ENCODE measurements at places on chromosomes 4 and X.

- DNase-seq, result no peak
Observed at GRCh38 chrX:19243431-19243830, 100.3 kb upstream of the PDHA1 start.

DNA sequence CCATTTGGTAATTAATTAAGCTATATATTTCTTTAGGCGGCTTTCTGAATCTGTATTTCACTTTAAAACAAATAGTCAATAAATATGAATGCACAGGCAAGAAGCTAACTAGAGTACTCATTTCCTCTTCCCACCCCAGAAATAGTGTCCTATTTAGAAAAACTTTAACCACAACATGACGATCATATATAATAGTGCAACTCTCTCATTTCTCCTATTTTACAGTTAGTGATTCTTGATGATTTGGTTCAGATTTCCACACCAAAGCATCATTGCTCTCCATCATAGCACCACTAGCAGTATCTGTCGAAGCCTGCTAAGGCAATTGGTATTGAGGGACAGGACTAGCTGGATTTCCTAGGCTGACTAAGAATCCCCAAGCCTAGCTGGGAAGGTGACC is 184.0 kb upstream of the GALNTL6 start:
- DNase-seq, result no peak

DNA sequence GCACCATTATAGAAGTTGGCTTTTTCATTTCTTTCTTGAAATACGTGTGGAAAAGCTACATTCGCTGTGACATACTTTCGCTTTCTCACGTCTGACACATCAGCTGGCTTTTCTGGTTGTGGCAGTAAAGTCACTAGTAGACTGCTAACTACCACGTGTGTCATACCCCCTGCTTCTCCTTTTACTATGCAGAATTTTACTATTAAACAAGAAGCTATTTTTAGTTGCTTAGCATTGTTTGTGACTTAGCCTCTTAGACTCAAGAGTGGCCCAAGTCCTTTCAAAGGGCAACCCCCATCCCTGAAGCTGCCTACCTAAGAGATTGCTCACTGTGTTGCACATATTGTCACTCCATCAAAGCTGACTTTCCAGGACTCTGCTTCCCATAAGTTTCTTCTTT is 2.1 kb upstream of the IL2 start:
- DNase-seq, result peak; percentile 65

DNA sequence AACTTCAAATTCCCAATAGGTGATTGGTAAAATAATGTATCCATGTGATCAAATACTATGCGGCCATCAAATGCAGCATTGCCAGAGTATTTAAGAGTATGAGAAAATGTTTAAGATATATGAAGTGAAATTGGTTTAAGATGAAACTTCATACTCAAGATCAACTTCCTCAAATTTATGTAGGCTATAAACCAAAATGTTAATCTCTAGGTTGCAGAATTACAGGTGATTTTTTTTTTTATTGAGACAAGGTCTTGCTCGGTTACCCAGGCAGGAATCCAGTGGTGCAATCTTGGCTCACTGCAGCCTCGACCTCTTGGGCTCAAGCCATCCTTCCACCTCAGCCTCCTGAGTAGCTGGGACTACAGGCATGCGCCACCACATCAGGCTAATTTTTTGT is 25.3 kb downstream of the ACSL4 start:
- no peak for DNase-seq

- DNase-seq, result no peak
Observed at GRCh38 chr4:157808796-157809383, 363.9 kb downstream of the GASK1B start.

GRCh38 chr4:721261-722168 is 15.9 kb downstream of the PCGF3 start:
- no peak for DNase-seq

DNA sequence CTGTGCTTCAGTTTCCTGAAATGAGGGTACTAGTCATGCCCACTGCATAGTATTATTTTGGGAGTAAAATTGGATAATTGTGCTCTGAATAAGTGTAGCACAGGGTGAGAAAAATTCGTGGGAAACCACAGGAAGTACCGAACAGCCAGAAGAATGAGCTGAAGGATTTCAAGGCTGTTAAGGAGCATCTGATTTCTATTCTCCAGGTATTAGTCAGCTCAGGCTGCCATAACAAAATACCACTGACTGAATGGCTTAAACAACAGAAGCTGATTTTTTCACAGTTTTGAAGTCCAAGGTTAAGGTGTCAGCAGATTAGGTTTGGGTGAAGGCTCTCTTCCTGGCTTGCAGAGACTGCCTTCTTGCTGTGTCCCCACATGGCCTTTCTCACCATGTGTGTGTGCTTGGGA is 41.9 kb downstream of the WWC2 start:
- no peak for DNase-seq

- DNase-seq, result no peak
Observed at GRCh38 chrX:149688552-149688951, 23.3 kb upstream of the MAGEA11 start.

DNA sequence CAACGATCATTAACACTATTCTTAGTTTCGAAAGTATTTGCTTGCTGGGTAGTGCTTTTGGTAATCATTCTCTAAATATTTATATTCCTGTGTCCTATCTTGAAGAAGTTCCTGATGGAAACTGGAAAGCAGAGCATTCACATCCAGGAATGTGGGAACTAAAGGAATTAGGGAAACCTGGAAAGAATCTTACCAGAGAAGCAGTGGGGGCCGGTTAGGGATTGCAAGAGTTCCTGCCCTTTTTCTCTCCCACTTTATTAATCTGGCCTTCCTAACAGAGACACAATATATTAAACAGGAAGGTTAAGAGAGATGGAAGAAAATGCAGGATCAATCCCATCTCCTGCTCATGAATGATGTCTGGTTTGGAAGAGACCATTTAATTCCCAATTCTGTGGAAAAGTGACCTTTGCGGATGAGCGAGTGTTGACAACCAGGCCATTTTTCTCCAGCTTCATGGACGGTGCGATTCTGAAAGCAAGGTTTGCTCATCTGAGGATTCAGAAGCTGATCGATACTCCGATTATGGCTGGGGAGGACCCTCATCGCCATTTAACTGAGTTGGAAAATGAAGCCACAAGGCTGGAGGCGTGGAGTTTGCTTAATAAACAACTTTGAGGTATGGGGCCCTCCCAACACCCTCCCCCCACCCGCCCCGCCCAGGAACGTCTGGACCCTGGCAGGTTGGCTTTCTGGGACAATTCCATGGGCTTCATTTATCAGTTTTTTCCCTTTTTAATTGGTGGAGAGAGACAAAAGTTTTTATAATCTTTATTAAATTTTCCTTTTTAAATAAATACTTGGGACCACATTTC is 52.3 kb downstream of the C4orf51 start:
- no peak for DNase-seq

- peak; percentile 54 for DNase-seq
Observed at GRCh38 chrX:21479695-21480270, 105.6 kb downstream of the CNKSR2 start.

DNA sequence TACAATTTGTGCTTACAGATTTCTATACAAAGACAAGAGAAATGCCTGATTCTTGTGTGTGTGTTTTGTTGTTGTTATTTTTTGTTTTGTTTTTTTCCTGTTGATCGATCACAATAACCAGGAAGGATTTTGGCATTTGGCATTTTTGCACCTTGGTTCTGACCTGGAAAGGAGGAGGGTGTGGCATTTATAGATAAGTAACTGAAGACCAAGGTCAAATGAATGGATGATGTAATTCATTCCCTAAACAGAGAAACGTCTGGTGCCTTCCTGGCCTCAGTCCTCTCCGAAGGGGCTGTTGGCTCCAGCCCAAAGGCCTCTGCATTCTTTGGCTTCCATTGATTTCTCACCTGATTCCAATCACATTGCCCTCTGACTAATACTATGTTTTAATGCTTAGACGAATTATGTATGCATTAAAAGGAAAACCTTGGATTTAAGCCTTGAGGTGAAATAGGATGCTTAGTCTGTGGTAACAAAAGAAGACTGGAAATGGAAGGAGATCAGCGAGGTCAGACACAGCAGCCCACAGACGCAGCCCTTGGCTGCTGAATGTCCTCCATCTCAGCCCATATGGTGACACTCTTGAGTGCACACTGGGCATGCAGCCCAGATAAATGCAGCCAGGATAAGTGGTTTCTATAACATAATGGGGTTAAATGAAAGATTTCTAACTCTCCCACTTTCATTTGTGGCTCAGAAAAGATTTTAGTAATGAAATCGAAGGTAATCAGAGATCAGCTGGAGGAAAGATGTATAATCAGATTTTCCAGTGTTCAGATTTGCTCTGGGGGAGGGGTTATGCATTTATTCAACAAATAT is 60.5 kb upstream of the TRIM2 start:
- no peak for DNase-seq

- peak; percentile 13 for DNase-seq
Observed at GRCh38 chr4:99998062-99998867, 48.2 kb upstream of the H2AZ1 start.

GRCh38 chr4:169945636-169946035 is 80.6 kb downstream of the MFAP3L start:
- DNase-seq, result no peak

GRCh38 chr4:184387351-184387750 is 87.0 kb downstream of the IRF2 start:
- no peak for DNase-seq

- DNase-seq, result peak; percentile 60
Observed at GRCh38 chrX:19750028-19750782, 137.2 kb downstream of the SH3KBP1 start.

DNA sequence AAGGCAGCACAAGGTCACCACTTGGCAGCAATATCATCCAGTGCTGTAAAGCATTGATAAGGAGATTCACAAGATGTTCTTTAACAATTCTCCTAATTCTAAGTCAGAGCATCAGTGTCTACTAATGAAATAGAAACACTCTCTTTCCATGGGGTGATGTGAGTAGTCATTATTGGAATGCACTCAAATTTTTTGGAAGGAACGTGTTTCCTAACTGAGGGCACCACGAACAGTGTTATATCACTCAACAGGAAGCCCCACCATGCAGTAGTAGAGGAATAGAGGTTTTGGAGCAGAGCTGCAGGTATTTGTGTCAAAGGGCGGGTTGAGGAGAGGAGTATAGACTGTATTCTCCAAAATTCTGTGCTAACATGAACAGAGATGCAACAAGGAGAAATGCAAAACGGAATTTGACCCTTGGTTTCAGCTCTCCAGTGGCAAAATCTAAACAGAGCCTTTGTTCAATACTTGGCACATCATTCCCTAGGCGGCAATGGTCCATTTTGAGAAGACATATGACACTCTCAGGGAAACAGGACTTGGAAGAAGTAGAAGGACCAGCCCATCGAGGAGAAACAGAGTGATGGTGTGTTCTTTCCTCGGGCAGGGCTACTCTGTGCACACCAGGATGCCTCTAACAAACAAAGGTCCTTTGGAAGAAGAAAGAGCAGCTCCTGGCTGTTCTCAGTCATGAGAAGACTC is 98.9 kb downstream of the CPEB2 start:
- DNase-seq, result no peak

GRCh38 chrX:119343856-119344255 is 55.3 kb upstream of the SLC25A43 start:
- DNase-seq, result no peak

- DNase-seq, result peak; percentile 37
Observed at GRCh38 chr4:147846318-147847155, 114.6 kb downstream of the ARHGAP10 start.

GRCh38 chrX:106774981-106775380 is 27.5 kb upstream of the TBC1D8B start:
- DNase-seq, result no peak

DNA sequence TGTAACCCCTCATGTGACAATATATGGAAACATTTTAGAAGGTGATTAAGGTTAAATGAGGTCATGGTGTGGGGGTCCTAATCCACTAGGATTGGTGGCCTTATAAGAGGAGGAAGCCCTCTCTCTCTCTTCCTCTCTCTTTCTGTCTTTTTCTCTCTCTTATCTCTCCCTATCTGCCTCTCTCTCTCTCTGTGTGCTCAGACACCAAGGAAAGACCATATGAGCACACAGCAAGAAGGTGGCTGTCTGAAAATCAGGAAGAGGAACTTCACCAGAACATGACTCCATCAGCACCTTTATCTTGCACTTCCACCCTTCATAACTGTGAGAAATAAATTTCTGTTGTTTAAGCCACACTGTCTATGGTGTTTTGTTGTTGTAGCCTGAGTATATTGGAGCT is 1472.2 kb downstream of the PCDH7 start:
- DNase-seq, result no peak

DNA sequence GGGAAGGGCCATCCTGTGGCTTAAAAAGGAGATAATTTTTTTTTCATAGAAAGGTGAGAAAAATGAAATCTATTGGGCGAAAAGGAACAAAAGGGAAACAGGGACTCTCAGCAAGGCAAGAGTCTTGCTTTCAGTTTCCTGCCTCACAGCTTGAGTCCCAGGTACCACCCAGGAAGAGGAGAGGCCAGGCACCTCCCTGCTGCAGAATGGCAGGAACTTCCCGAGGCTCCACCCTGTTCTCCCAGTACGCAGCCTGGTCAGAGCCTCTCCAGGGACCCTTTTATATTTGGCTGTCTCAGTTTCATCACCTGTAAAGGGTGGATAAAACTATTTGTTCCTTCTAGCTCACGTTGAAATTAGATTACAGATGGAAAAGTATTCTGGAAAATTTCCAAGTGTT is 33.8 kb downstream of the UCHL1 start:
- no peak for DNase-seq

- no peak for DNase-seq
Observed at GRCh38 chrX:17623750-17624149, 113.5 kb upstream of the SCML1 start.

- DNase-seq, result no peak
Observed at GRCh38 chr4:101127176-101127790, 220.0 kb downstream of the PPP3CA start.

DNA sequence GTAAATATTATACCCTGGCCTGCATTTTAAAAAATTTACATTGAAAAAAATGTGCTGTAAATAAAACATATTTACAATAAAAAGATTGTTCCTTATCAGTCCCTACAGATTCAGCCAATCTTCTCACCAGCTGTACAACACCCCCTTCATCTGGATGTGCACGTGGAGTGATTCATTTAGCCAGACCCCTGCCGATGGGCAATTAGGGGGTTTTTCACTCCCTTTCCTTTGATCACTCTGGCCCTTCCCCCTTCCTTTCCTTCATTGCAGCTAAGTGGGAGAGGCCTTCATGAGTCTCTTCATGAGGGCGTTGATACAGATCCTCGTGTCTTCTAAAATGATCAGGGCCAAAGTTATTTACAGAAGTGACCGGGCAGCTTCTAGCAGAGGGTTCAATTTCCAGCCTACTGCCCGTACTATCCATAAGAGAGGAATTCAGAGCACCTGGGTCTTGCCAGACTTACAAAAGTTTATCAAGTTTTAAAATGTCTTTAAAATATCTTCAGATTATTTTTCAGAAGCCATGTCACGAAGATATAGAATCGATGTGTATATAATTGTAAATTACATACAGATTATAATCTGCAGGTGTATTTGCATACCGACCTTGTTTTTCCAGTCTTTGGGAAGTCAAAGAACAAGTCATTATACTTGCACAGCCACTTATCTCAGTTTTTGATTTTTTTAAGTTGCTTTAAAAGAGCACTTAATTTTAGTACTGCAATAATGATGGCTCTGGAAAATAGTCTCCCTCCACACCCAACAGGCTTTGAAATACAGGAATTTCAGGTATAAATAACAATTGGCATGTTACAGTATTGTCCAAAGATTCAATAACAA is 21.4 kb upstream of the RASL11B start:
- no peak for DNase-seq

- DNase-seq, result no peak
Observed at GRCh38 chr4:26044524-26044923, 130.5 kb downstream of the SMIM20 start.

Measured in CD4-positive, alpha-beta T cell treated with Interleukin-17A for 1 hour (primary cell).